ENCODE measurements at places on chromosomes 3 and 15.

DNA sequence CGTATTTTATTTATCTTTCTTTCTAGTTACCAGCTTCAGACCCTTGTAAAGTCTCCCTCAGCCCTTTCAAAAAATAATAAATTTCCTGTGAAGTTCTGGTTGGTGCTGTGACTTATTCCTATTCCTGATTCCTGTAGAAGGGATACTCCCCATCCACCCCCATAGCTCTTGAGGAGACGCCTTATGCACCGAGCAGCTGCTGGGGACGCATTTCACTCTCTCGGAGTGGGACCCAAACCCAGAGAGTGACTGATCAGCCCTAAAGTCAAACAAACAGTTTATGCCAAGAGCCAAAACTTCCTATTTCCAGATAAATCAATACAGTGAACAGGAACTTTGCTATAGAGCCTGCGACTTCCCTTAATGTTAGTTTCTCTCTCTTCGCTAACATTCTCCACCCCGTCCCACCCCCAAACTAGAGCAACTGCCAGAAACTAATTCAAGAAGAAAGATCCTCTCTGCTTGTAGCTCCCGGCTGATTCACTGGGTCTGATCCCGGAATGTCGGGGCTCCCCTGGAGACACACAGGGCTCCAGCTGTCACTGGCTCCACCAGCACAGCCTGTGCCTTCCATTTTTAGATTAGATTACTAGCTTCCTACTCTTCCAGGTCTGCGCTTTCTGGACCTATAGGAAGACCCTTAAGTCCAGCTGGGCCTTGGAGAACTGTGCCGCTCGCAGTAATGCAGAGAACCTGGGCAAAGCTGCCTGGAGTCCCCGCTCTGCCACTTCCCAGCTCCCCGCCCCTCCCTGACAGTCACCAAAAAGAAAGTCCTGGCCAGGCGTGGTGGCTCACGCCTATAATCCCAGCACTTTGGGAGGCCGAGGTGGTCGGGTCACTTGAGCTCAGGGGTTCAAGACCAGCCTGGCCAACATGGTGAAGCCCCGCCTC is 45.2 kb downstream of the KLHL25 start:
- DNase-seq = no peak

- peak; percentile 31 for DNase-seq
Observed at GRCh38 chr15:68578175-68578979, 416 bp upstream of the CORO2B start.

DNA sequence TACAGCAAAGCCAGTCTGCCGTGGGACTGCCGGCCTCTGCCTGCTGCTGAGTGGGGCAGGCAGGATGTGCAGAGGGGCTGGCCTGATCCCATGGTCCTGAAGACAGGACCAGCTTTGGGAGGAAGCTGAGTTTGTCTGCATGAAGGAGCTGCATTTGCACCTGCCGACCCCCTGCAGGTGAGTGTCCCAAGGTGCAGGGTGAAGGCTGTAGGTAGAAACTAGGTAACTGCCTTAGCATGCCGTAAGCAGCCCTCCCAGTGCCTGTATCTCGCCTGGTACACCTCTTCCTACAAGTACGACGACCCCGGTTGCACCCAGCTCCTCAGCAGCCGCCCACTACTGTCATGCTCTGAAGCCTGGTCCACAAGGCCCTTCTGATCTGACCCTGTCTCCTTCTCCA is 34.9 kb downstream of the AMOTL2 start:
- no peak for DNase-seq

GRCh38 chr15:64251658-64252057 is 88.8 kb upstream of the PPIB start:
- no peak for DNase-seq

- no peak for DNase-seq
Observed at GRCh38 chr3:116342499-116342898, 102.8 kb downstream of the LSAMP start.

GRCh38 chr3:145557405-145557804 is 603.6 kb downstream of the PLOD2 start:
- peak; percentile 2 for DNase-seq

DNA sequence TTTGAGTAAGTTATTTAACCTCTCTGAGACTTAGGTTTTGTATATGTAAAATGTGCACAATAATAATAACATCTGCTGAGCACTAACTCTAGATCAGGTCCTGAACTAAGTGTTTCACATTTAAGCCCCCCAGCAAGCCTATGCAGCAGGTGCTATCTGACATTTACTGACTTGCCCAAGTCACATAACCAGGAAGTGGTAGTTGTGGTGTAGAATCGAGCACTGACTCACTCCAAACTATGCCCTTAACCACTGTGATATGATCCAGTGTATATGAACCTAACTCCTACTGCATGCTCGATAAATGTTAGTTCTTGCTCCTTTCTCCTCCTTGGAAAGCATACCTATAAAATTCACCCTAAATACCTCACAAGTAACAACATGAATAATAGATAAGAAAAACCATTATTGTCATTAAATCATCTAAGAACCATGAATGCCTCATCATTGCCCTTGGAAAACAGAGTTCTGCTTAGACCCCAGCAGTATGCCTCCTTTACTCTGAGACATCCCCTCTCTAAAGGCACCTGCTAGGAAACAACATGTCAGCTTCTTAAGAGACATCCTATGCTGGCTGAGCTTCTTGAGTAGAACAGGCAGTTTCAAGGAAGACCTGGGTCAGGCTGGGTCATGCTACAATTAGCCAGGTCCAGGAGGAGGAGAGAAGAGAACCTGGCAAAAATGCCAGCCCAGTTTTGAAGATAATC is 3.0 kb upstream of the SHC4 start:
- DNase-seq = no peak

- DNase-seq = no peak
Observed at GRCh38 chr3:102521246-102521645, 86.4 kb downstream of the ZPLD1 start.

- peak; percentile 6 for DNase-seq
Observed at GRCh38 chr3:81352867-81353266, 408.6 kb downstream of the GBE1 start.

DNA sequence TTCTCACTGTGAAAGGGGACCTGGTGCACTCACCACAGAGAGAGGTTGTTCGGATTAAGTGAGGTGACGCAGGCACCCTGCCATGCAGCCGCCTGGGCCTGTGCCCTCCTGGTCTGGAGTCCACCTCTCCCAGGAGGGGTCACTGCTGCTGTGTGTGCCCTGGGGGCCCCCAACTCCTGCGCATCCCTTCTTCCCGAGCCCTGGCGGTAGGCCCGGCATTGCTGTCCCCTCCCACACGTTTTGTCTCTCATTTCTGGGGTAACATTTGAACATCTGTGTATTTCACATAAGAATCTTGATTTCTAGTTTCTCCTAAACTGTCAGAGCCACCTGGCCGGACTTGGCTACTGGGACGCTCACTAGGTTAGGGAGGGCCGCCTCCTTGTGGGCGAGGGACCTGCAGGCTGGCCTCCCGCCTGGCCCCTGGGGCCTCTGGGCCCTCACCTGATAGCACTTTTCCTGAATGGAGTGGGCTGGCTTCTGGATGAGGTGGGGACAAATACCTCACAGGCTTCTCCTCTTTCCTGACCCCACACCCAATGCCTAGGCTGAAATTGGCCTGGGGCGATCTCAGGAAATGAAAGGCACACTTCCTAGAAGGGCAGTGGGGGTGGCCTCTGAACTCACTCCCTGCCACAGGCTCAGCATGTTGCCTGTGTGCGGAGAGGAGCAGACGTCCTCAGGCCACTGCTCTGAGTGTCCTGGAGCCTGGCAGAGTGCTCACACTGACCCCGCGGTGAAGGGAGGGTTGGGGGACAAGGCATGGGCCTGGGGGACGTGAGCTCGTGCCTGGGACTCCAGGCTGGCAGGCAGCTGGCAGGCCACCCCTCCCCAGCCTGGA is 104.2 kb upstream of the PRR23E start:
- DNase-seq = no peak

DNA sequence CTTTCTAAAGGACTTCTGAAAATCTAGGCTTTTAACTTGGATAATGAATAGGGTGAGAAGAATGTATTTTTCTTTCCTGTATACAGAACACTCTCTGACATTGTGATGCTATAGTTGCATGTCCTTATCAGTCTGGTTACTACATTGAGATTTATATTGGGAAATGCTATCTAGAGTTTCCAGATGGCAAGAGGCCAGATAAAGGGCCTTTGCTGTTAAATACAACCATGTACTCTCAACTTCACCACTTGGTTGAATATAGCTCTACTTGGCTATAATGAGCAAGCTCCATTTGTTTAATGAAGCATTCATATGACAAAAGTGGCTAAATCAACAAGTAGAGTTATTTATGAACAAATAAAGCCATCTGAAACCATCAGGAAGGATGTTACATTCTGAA is 91.0 kb downstream of the IGSF11 start:
- DNase-seq = no peak

- DNase-seq = no peak
Observed at GRCh38 chr3:43584043-43584826, 37.6 kb downstream of the ANO10 start.

GRCh38 chr15:89430530-89431341 is 65.6 kb downstream of the RHCG start:
- DNase-seq = peak; percentile 46

DNA sequence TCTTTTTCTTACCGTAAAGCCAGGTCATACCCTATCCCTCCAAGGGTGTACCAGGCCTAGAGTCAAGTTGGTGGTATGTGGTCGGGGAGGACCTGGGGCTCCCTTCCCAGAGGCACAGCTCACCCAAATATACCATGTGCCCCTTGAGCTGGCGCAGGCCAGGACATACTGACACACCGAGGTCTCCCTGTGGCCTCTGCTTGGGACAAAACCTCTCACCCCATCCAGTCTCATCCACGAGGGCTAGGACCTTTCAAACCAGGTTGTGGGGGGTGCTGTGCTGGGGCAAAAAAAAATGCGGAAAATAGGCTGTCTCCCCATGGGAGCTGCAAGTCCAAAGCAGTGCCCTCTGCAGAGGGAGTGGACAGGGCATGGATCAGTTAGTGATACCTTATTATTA is 22.8 kb downstream of the PTH1R start:
- no peak for DNase-seq

- DNase-seq = no peak
Observed at GRCh38 chr15:61033940-61034677, 195.0 kb downstream of the RORA start.

- DNase-seq = no peak
Observed at GRCh38 chr3:151297429-151297828, 19.1 kb upstream of the P2RY14 start.

DNA sequence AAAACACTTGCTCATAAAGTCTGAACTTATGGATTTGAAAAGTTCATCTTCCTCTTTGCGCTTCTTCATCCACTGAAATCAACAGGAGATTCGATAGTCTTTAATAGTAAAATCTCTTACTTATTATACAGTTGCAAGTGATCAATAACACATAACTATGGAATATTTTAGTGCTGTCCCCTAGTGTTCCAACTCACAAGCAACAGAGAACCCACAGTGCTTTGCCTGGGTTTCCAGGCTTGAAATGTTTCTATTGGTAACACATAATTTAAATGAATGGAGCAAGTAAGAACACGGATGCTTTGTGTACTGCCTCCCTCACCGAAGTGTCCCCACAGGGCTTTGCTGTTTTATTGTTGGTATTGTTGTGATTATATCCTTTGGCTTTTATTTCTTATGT is 93.5 kb downstream of the WDR72 start:
- no peak for DNase-seq

DNA sequence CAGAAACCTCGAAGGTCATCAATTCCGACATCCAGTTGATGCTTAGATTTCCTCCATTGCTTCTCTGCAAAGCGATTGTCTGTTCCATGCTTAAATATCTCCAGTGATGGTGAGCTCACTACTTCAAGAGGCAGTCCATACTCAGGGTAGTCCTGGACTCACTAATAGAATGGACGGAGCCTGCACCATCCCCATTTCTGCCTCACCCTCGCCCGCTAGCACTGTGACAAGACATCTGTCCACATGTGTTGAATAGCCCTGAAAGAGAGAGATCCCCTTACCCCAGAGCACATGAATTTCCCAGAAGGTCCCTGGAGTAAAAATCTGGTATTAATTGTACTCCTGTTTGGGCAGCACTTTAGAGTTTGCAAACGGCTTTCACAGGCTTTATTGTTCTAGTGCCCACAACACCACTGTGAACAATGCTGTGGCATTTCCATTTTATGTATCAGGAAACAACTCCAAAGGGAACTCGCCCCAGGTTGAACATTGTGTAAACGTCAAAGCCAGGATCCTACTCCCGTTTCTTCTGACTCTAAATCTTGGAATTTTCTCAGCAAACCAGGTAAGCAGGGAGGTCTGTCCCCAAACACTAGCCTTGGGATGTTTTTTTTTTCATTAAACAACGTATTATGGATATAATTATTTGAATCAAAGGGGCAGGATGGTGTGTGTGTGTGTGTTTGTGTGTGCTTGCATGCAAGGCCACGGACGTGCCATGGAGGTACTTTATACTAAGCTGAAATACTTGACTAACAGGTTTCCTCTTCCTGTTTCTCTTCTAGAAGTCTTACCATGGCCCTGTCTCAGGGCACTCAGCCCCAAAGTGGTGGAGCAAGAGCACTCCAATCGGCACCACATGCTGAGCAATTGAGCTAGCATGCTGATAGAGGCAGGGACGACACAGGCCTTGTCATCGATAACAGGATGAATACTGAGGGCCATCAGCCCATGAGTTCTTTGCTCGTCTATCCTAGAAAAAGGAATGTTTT is 198.3 kb downstream of the OPA1 start:
- DNase-seq = no peak

DNA sequence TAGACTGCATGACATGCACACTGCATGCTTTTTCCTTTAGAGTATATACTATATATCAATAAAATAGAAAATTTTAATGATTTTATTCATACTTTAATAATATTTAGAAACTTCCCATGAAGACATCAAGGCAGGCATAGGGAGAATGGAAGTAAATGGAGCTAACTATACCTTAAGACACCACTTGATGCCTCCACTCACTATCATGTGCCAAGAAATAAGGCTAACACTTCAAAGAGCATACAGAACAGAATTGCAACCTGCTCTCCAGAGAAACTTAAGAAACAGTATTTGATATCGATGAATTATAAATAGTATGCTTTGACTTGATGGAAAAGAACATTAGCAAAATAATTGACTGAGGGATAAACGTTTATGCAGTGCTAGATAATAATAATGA is 192.6 kb upstream of the MBNL1 start:
- DNase-seq = no peak

DNA sequence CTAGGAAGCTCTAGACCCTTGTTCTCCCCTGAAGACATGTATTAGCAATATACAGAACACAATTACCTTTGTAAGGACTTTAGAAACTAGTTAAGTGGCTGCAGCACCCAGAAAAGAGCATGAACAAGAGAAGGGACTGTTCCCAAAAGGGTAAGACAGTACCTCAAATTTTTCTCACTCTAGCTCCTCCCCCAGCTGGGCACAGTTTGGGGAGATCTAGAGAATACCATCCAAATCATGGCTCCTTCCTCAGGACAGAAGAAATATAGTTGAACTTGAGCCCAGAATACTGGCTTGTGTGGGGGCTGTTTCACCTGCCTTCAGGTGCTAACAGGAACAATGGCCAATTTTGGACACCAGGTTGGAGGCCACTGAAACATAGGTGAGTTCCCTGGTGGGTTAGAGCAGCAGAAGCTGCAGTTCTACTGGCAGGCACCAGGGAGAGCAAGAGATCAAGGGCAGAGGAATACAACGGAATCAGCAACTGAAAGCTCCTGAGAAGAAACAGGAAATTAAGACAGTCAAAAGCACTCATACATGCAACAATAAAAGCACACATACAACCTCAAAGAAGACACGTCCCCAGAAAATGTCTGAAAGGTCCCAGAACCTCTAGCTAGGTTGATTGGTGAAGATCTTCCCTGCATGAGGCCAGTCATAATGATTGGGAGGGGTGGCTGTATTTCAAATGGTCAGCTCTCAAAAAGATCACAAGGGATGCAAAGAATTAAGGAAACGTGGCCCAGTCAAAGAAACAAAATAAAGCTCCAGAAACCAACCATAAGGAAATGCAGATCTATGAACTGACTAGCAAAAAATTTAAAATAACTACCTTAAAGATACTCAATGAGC is 104.9 kb upstream of the ASB14 start:
- DNase-seq = peak; percentile 5

All from GM04504 (cell line).